ENCODE measurements at places on chromosomes 5 and 9.

- no peak for DNase-seq
These were observed 620 bp upstream of the VPS13A start for GRCh38 chr9:77176686-77177142.

DNA sequence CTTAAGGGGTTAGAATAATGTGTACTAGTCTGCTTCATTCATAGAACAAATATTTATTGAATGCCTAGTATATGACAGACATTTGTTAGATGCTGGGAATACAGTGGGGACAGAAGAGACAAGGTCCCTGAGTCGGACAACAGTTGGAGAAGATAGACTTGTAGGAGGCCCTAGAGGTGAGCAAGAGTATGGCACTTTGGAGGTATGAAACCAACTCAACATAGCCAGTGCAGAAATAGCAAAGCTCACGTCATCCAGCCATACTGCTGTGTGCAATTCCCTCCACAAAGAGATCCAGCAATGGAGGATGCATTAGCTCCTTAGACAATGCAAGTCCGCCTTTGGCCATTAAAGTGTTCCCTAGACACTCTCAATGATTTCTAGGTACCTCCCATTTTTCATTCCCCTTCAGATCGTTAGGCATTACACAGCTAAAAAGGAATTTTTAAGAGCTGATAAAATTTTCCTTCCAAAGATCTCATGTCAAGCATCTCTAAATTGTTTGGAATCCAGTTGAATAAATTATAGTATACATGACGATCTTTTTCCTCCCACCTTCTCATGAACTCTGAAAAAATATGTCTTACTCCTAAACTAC is 1949.6 kb upstream of the WWC1 start:
- no peak for DNase-seq

DNA sequence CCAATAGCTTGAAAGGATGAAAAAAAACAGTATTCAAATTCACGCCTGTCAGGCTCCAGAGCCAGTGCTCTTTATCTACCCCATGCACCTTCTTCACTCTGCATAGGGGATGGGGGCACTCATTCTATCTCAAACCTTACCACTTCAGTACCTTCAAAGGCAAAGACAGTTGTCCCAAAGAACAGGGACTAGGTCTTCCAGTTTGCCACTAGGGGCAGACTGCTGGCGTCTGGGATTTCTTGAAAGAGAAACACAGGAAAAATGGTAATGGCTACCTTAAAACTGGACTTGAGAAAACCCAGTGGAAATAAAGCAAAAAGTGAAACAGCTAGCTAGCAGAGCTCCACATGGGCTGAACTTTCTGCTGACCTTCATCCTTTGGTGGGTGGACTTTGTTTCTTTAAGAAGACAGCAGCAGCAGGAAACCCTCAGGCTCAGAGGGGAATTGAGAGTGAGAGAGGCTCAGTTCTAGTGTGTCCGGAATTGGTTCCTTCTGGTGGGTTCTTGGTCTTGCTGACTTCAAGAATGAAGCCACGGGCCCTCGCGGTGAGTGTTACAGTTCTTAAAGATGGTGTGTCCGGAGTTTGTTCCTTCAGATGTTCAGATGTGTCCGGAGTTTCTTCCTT is 41.0 kb upstream of the SLC36A1 start:
- no peak for DNase-seq

DNA sequence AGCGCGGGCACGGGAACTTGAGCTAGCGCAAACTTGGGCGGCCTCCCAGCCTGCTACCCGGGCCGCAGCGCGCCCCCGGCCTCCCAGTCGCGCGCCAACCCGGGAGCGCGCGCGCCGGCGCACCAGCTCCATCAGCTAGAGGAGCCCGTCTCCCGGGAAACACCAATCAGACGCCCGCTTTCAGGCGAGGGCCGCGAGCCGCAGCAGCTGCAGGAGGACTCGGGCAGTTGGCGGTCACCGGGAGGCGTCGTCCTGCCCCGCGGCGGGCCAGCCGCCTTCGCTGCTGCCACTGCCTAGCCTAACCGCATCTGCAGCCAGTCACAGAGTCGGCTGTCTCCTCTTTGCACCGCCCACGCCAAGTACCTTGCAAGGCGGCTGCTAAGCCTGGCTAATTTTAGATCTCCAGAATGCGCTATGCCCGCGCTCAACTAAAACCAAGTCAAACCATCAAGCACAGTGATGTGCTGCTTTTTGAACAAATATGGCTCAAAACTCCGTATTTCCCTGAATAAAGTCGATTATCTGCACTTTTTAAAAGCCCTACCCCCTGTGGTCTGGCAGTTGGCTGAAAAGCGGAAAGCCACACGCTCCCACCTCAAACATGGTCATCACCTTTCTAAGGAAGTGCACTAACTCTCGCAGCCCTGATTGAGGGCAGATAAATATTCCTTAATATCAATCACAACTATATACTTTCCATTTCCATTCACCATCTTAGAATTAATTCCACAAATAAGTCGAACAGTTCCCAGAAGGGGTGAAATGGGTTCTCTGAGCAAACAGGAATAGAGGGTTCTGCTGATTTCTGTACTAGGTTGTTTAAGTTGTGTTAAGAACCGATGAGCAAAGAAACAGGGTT is 221.8 kb downstream of the MEF2C start:
- DNase-seq: peak; percentile 78

- DNase-seq: no peak
These were observed 291.8 kb upstream of the DAB2 start for GRCh38 chr5:39716532-39717028.

GRCh38 chr9:133247632-133248031 is 27.4 kb downstream of the ABO start:
- no peak for DNase-seq

DNA sequence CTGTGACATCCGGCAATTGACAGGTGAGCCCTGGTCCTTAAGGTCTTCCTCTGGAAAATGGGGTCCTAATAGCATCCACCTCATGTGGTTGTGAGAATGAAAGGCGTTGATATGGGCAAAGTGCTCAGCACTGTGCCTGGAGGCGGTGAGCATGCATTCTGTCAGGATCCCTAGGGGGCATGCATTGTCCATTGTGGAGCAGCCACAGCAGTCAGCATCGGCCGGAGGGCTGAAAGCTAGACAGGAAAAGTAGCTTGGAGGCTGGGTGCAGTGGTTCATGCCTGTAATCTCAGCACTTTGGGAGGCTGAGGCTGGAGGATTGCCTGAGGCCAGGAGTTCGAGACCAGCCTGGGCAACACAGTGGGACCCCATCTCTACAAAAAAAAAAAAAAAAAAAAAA is 122.2 kb downstream of the LHX2 start:
- no peak for DNase-seq
